ENCODE measurements at places on chromosomes 6 and 20.
A peak's percentile ranks its signal among the peaks of the same experiment; 100 is the strongest.

DNA sequence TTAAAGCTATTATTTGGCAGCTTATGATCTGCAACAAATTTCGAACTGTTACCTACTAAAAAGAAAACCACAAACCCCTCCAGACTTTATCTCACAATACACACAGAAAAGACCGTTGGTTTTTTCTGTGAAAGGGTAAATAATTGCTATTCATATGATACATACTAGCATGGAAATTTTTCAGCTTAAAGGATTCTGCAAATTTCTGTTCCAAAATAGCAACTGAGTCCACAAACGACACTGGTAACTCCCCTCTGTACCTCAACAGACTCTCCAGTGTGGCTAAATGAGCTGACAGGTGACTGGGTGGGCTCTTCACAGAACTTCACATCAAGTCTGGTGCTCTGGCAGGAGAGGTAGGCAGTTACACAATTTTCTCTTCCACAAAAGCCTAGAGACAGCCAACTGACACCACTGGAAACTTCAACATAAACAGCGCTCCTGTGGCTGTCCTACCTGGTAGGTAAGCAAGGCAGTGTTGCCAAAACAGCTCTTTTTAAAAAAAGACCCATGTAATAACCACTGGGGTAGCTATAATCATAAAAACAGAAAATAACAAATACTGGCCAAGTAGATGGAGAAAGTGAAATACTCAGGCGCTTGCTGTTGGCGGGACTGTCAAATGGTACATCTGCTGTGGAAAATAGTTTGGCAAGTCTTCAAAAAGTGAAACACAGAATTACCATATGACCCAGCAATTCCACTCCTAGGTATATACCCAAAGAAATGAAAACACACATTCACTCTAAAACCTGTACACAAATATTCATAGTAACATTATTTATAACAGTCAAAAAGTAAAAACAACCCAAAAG is 37.8 kb downstream of the ELOVL5 start:
- no peak for DNase-seq

DNA sequence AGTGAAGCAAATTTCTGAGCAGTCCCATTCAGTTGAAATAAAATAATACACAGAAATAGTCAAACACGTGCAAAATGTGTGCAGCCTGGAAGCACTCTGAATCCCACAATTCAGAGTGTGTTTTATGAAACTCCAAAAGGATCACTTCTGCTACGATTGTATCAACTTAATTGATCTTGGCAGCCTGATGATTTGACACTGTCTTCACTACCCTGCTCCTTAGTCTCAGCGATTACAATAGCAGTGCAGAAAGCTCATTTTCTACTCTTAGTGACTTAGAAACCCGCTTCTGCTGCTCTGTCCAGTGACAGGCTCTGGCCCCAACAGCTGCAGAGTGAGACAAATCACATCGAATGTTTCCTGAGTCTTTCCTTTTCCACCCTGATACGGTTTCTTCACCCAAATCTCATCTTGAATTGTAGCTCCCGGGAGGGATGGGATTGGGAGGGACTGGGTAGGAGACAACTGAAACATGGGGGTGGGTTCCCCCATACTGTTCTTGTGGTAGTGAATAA is 16.2 kb upstream of the EMILIN3 start:
- no peak for DNase-seq

DNA sequence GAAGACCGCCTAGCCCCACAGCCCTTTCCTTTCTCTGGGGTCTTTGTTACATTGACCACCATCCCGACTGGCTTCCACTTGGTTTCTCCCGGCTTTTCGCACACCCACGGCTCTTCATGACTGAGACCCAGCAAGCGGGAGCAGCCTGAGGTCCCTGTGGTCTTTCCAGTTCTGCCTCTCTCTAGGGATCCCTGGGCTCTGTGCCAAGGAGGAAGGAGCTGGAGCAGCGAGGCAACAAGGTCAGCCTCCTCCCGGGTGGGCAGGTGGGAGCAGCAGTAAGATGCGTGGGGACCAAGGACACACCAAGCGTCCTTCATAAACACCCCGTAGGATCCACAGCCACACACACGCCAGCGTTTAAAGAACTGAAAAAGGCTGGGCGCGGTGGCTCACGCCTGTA is 29.6 kb upstream of the MRGBP start:
- no peak for DNase-seq

GRCh38 chr6:113208726-113209125 is 648.4 kb upstream of the MARCKS start:
- no peak for DNase-seq

DNA sequence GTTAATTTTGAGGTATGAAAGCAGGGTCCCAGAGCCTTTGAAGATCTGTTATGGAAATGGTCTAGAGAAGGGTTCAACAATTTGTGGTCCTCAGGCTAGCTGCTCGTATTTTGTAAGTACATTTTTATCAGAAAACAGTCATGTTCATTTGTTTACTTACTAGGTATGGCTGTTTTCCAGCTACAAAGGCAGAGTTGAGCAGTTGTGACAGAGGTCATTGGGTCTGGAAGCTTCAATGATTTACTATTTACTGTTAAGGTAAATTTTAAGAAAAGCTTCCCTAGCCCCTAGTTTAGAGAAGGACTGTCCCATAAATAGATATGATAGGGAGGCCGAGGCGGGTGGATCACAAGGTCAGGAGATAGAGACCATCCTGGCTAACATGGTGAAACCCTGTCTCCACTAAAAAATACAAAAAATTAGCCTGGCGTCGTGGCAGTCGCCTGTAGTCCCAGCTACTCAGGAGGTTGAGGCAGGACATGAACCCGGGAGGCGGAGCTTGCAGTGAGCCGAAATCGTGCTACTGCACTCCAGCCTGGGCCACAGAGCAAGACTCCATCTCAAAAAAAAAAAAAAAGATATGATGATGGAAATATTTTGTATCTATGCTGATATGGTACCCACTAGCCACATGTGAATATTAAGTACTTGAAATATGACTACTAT is 538.4 kb upstream of the CITED2 start:
- no peak for DNase-seq

GRCh38 chr20:61100489-61100888 is 151.6 kb upstream of the CDH4 start:
- no peak for DNase-seq

GRCh38 chr6:158757753-158758090 is 61.4 kb downstream of the EZR start:
- no peak for DNase-seq

DNA sequence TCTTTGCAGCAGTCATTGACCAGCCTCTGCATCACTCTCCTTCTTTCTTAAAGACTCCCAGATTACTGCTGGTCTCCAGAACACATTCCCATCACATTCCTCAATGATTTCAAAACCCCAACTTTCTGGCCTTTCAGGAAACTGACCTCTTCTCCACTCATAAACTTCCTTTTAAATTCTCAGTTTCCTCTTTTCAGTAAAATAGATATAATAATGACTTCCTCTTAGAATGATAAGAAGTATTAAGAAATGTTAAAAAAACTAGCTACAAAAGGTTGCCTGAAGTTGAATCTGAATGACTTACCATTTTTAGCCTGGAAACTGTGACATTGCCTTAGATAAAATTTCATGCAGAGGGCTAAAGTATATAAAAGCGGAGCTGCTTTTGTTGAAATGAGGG is 239.3 kb downstream of the OGFRL1 start:
- no peak for DNase-seq

GRCh38 chr6:157229713-157230112 is 93.6 kb downstream of the TMEM242 start:
- no peak for DNase-seq

DNA sequence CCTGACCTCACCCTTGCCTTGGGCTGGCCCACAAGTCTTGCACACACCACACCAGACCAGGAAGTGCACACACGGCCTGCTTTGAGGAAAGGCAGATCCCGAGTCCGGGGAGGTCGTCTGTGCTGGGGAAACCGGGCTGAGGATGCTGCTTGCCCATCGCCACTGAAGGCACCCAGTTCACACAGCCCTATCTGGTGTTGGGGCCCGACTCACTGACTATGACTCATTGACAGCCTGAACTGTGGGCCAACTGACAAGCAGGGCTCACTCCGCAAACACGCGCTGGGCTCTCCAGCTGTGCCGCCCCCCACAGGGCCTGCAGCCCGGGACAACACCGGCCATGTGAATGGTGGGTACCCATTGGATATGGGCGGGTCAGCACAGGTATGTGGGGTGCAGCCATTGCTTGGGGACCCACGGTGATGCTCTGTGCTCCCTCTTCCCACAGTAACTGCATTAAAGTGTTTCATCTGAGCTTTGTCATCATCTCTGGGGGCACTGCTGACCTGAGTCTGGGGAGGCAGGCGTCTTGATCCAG is 1.6 kb downstream of the SAMD10 start:
- DNase-seq = peak; percentile 41

GRCh38 chr6:154284313-154284853 is 72.2 kb downstream of the IPCEF1 start:
- no peak for DNase-seq

DNA sequence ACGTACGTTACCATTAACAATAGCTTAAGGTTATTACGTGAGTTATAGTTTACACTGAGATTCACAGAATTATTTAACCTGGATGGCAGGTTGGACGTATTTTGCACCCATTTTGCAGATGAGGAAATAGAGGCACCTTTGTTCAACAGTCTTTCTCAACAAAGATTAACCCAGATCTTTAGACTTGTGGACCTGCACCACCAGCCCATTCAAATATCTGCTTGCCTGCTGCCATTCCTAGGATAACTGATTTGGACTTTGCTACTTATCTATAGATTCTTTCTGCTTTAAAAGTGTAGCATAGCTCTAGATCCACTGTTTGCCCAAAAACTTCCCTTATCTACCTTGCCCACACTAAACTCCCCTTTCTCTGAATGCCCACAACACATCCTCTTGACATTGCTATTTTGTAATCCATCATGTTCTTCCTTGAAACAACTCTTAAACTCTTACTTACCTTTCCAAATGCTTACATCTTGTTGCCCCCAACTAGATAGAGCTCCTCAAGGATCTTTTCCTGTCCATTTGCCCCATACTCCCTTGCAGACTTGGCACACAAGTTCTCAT is 56.4 kb upstream of the TNFAIP3 start:
- DNase-seq = no peak

DNA sequence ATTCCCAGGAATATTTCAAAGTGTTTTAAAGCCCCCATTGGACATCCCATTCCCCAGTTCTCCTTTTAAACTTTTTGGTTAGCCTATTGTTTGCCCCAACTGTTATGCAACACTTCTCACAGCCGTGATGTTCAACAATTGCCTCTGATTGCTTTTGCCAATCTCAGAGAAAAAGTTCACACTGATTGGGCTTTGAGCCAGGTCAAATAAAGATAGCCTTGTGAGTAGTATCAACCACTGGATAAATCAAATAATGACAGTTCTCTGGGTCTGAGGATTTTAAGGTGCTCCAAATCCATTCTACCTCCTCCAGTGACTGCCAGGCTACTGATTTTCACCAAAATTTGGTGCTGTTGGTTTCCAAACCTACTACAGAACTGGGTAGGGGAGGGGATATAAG is 19.1 kb upstream of the NOP56 start:
- DNase-seq = no peak

DNA sequence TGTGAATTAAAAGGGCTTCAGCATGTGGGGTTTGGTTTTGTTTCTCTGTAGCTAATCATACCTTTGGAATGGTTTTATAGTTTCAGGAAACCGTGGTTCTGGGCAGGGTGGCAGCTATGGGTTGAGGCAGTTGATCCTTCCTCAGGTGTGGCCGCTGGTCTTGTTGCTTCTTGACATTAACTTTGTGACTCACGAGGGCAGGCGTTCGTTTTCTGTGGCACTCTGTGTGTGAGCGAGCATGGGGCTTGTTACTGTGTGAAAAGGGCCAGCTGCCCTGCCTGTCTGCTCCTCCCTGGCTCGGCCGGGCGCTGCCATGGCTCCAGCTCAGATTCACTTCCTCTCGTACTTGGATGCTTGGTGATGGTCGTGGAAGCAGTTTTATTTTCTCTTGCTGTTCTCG is 16.2 kb downstream of the DNAJC5 start:
- DNase-seq = no peak

DNA sequence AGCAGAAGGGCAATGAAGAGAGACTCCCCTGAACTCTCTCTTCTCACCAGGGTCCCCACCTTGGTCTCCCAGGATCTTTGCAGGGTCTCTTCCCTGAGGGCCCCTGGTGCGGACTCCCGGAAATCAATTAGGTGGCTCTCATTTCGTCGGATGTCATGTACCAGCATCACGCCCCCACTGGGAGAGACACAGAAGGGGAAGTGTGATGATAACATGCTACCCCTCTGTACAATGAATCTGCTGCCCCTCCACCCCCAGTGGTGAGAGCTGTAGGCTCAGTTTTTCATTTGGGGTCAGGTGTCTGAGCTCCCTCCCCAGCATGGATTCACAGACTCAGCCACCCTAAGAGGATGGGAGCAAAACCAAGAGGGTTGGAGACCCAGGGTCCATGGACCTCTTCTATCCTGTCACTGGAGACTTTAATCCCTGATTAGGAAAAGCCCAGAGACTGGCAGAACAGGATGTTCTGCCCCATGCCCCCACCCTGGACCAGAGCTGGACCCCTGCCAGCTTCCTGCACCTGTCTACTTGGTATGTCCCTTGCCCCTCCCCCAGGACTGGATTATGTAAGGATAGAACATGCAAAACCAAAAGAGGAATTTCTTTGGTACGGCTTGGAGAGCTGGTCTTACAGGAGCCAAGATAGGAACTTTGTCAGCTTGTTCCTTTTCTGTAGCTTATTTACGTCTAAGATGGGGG is 11.1 kb downstream of the GGT7 start:
- no peak for DNase-seq

- no peak for DNase-seq
These were observed 161.0 kb downstream of the COL12A1 start for GRCh38 chr6:75044846-75045245.

GRCh38 chr6:25629198-25629576 is 22.8 kb upstream of the SCGN start:
- DNase-seq = no peak

DNA sequence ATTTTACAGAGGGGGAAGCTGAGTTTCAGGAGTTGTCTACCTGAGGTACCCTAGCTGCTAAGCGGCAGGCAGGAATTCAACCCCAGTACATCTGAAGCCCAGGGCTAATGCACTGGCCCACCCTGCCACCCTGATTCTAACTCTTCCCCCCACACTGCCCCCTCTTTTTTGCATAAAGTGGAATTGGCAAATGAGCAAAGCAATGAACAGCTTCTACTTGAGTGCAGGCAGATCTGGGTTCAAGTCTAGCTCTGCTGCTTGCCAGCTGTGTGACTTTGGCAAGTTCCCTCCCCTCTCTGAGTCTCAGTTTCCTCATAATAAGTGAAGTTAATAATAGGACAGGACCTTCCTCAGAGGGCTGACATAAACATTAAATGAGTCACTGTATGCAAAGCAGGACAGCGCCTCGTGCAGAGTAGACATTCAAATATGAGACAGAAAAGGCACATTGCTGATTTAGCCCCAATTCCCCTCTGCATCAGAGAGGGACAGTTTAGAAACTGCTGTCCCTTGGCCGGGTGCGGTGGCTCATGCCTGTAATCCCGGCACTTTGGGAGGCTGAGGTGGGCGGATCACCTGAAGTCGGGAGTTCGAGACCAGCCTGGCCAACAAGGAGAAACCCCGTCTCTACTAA is 4.7 kb downstream of the ADA start:
- DNase-seq = no peak
